NCI-H187 treated with DMSO at 0.1 percent for 48 hours (cell line): ENCODE measurements at places on chromosomes 4 and X.

DNA sequence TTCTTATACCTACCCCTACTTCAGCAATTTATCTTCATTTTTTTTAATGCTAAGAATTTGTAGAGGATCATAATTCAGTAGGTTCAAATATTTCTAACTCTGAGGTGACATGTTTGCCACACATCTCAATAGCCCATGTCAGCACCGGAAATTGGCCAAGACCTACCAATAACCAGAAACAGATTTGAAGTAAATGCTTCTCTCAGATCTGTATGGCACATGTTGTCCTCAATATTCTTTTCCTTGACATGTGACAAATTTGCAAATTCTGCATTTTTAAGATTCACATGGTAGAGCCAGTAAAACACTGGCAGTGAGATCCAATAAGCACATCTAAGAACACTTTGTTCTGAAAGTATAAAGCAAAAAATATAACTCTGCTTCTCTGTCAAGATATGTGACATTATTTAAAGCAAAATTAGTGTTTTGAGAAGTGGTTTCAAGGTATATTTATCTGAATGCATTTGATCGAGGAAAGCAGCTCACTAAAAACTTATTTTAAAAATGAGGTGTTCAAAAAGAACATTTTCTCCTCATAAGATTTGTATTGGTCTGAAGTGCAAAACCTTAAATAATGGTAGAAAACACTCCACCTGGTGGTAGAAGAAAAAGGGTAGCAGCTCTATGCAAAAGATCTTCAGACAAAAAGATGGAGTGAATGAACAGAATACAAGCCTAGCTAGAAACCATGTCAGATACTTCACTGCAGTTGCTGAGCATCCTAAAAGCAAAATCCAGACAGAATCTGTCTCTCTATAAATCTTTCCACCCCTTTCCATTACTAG, 513.8 kb upstream of the FAM241A start:
- no peak for DNase-seq

- DNase-seq: no peak
Observed at GRCh38 chr4:38654273-38654672, 9.7 kb upstream of the KLF3 start.

DNA sequence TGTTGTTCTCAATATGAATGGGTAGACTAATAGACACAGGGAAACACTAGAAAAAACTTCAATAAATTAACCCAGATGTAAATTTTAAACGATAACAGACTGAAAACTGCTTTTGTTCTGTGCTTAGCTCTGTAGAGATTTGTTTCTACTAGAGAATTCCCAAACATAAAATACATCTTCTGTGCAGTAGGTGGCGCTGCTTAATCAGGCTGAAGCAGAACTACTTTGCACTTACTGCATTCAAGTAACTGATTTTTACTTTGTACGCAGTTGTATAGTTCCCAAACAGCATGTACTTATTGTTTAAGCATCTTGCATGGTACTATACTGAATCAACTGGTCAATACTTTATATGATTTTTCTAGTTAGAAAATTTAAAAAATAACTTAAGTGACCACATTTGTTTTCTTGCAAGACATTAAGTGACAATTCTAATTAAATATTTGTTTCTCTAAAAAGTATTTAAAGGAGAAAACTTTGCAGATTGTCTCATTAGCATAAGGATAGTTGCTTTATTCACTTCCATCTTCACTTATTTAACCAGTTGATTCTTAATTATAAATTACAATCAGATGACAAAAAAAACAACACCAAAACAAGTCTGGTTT, 490.6 kb downstream of the IL15 start:
- DNase-seq: peak; percentile 13

GRCh38 chrX:153763298-153763932, 634 bp upstream of the PLXNB3 start:
- DNase-seq: no peak

- no peak for DNase-seq
Observed at GRCh38 chrX:115333446-115333845, 43.9 kb downstream of the LUZP4 start.

DNA sequence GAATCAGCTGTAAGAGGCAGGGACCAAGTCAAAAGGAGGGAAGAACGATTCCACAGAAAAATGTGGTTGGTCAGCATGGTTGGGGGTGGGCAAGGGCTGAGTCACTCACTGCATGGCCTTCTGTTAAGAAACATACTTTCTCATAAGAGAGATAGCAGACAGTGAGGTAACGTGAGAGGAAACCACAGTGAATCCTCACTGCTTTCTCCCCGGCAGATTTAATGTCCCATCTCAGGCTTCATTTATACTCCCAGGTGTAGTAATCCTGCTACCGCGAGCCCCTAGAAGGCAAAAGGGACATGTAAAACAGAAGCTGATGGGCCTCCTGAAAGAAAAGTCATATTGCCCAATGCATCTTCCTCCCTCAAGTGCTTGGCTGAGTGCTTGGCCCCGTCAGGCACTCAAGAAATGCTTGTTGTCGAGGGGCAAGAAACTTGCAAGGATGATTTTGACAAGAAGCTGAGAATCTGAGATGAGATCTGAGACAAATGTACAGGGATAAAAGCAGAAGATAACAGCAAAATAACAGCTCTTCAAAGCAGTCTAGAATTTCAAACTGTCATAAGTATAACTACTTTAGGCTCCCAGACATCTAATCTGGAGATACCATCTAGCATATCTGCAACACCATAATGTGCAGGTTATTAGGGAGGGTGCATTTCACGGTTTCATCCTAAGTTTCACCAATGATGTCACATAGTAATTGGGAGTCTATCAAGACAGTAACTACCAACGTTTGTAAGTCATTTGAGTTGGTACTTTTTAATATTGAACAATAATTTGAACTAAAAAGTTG, 40.2 kb downstream of the SH3KBP1 start:
- DNase-seq: no peak

DNA sequence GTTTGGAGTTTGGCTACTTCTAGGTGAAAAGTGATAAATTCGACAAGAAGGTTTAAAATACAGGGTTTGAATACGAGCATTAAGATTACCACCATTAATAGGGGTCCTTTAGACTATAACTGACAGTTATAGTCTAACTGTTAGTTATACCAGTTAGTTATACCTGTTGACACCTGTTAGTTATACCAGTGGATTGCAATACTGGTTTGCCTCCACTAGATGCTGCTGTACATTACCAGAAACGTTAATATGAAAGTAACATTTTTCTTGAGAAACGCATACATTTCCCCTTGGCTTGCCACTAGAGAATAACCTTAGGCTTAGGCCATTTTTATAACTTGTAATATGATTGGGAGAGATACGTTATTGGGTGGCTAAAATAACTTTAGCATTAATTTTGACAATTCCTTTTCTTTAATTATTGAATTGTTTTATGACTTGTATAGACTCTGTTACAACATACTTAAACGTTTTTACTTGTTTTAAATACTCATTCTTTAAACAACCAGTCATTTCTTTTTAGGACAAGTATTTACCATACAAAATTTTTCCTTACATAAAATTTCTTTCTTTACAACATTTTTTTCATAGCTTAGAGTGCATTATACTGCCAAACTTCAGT, 911.2 kb downstream of the FSTL5 start:
- no peak for DNase-seq

- no peak for DNase-seq
Observed at GRCh38 chr4:22190855-22191254, 242.3 kb upstream of the KCNIP4 start.

DNA sequence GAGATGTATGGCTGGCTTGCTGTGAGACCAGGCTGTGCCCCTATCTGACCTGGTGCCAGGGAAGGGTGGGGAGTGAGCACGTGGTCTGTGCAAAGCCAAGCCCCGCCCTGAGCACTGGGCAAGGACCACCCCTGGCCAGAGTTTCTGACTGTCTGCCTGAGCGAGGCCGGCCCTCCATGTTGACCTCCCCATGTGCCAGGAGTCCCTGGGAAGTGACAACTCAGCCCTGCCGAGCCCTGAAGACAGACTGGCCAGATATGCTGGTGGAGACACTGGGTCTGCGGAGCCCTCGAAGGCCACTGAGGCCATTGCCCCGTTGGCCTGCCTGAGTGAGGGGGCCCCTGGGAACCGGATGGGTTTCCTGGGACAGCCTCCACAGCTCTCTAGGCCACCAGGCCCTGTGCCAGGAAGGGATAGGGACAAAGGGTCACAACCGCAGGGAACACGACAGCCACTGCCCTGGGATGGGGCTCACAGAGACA, 7.1 kb upstream of the BGN start:
- DNase-seq: no peak

GRCh38 chr4:32180086-32180485, 1459.9 kb downstream of the PCDH7 start:
- no peak for DNase-seq

- DNase-seq: no peak
Observed at GRCh38 chr4:177182166-177182565, 127.5 kb upstream of the NEIL3 start.

DNA sequence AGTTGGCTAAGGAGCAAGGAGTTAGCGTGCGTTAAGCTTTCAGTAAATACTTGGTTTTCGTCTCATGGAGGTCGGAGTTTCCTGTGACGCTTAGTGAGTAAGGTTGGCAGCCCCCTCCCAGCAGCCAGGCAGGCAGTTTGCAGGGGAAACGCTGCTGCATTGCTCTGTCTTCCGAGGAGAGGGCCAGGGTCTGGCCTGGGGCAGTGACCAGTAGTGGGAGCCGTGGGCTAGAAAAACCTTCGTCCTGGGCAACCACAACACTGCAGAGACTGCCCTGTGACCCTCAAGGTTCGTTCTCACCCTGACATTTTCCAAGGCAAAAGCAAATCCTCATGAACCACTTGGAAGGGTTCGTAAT, 432 bp downstream of the TMEM175 start:
- DNase-seq: no peak

- DNase-seq: no peak
Observed at GRCh38 chr4:141388481-141388880, 167.8 kb downstream of the ZNF330 start.

GRCh38 chr4:55612341-55612740, 20.3 kb upstream of the PDCL2 start:
- no peak for DNase-seq

DNA sequence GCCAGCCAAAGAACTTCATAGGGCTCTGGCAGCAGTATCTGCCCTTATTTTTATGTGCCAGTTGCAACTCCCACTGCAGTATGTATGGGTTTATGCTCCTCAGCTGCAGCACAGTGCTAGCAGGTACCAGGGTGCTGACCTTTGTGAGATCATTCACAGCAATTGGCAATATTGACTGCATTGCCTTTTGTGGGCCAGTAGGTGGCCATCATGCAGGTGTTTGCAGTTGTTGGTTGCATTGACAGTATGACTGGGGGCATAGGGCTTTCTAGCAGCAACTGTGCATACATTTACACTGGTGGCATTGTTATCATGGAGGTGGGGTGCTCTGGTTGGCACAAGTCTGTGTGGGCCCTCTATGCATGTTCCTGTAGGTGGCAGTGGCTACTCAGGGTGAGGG, 42.5 kb downstream of the FAAH2 start:
- no peak for DNase-seq

DNA sequence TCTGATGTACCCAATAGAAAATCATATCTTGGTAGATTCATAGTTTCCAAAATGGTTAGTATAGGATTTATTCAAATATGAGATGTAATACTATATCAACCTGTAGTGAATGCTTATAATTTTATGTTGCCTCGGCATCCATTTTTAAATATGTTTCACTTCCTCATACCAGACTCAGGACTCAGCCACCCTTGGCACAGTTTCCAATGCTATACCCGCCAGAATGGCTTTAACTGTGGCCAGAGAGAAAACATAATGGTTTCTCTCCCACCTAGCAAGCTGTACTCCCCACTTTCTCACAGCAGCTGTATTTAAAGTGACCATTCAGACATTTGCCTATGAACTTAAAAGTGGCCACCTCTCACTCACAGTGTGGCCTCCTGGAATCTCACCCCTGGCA, 466.6 kb upstream of the PABPC4L start:
- DNase-seq: no peak

DNA sequence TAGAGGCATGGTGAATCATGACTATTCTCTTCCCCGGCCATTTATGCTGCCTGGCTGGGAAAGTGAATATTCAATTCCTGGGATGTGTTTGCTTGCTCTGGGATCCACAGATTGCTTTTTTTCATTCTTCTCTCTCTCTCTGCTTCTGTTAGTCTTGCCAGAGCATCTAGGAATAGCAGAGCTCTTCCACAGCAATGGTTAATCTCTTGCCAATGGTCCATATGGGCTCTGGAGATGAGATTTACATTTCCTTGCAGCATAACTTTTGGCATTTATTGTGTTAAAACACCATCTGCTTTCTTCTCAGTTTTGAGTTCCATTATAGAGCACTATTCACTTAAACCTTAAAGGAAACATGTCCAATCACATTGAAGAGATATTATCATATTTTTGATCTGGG, 59.2 kb upstream of the GUCY1A1 start:
- no peak for DNase-seq

DNA sequence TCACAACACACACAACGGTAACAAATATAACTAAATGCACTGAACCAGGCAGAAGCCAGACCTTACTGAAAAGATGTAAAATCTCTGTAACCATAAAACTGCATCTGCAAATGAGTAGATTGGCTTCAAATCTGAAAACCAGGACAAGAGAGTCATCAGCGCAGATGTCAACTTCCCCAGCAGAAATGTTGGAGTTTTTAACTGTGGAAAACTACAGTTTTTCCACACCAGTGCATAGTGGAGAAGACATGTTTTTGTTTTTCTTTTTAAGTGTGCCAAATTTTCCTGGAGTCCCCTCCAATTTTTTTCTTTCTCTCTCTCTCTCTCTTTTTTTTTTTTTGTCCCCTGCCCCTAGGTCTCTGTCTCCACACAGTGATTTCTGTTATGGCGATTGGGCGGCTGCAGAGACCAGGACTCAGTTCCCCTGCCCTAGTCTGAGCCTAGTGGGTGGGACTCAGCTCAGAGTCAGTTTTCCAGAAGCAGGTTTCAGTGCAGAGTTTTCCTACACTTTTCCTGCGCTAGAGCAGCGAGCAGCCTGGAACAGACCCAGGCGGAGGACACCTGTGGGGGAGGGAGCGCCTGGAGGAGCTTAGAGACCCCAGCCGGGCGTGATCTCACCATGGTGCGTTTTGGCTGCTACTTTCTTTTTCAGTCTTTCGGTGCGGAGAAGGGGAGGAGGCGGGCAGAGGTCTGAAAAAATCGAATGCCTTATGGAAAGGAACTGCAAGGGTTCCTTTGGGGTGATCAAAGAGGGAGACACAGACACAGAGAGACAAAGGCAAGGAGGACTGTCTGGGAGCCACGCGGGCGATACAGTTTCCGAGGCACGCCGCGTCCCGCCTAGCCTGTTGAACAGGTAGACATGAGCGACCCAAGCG, at the start of gene GUCY1A1:
Gene GUCY1A1 (plus strand): TSS at position 505 of the 878 bp plus-strand sequence. CDS start 30,020 bp downstream, outside the sequence.
- DNase-seq: no peak

DNA sequence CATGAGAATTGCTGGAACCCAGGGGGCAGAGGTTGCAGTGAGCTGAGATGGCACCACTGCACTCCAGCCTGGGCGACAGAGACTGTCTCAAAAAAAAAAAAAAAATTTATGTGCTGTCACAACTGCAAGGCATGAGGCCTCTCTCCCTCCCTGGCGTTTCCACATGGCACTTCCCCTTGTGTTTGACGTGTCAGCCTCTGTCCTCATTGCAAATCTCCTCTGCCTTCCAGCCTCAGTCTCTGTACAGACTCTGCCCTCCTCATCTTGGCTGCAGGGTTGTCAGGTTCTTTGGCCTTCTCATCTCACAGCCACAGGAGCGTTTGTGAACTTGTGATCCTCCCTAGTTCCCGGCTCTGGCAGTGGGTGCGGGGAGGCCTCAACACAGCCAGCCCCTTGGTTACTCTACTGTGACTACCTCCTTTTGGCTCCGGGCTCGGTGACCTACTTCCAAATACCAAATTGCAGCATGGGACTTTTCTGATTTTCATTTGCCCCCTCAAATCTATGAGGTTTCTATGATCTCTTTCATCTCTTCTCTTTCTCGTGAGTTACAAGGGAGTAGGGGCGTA, 250.0 kb downstream of the CBR4 start:
- DNase-seq: no peak
